ENCODE measurements at places on chromosomes 2 and 18.

- no peak for DNase-seq
Measured at GRCh38 chr2:41958775-41959174, 89.0 kb upstream of the PKDCC start.

- peak; percentile 76 for DNase-seq
Measured at GRCh38 chr18:63322908-63323634, 3.5 kb upstream of the BCL2 start.

DNA sequence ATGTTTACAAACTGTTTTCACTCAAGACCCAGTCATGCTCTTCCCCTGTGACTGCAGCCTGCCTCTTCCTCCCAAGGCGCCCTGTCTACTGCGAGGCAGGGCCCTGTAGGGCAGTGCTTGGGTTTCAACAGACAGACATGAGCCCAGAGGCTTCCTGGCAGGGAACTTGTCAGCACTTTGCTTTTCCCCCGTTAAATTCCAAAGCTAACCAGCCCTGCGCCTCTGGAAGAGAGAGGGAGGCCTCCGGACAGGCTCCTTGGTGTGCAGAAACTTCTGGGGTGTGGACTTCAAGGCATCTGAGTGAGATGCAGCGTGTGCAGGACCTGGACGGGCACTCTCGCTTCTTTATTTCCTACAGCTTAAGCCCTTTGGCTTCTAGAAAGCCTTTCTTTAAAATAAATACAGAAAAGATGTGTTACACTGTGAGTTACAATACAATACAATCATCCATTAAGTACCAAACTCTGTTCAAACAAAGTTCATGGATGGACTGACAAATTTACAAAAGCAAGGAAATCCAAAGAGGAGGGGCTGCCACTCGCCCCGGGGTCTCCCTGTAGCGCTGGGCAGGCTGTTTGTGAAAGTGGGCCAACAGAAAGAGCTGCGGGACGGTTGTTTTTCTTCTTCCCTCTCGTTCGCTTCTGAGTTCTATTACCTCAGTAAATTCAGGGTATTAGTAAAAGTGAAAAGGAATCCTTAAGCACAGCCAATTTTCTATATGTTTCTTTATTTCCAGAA is 8.8 kb upstream of the ZNF516 start:
- DNase-seq = no peak

DNA sequence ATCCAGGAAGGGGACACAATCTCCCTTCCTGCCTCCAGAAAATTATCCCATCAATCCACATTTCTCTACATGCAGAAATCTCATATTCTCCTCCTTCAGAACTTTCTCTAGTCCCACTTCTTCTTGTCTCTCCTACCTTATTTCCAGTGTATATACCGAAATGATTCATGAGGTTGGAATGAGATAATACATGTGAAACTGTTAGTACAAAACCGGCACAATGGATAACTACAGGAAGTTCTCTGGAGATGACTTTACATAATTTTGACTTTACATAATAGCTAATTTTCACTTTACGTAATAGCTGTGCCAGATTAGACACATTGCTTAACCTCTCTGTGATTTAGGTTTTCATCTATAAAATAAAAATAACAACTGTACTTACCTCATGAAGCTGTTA is 801.3 kb downstream of the ERBB4 start:
- DNase-seq = no peak

- DNase-seq = no peak
Measured at GRCh38 chr2:145689277-145689676, 1169.4 kb upstream of the ZEB2 start.

DNA sequence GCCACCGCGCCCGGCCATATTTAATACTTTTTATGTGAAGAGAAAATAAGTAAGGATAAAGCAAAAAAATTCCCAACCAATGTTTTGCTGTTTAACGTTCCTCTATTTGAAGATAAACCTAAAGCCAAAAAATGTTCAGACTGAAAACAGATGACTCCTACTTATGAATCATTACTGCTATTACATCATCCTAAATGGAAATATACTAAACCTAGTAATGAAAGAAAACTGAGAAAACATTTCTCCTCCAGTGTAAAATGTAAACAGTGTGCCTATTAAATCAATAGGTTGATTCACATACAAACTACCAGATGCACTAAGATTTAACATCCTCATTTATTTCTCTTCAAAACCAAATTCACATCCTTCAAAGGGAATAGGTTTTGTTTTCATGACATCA is 43.5 kb downstream of the CWC22 start:
- DNase-seq = no peak

DNA sequence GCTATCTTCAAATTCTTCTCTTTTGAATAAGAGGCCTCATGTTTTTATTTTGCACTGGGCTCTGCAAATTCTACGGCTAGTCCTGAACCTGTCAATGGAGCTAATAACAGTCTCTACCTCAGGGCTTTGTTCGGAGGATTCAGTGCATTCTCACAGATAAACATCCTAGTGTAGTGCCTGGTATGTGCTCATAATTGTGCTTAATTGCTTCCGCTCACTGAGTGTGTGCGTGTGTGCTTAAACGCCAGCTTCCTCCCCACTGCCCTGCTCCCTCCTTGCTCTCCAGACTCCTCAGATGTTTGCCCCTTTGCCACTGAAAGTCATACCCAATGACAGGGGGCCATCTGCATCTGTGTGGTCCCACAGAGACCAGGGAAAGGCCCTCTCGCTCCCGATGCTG is 6.7 kb downstream of the GYPC start:
- no peak for DNase-seq

DNA sequence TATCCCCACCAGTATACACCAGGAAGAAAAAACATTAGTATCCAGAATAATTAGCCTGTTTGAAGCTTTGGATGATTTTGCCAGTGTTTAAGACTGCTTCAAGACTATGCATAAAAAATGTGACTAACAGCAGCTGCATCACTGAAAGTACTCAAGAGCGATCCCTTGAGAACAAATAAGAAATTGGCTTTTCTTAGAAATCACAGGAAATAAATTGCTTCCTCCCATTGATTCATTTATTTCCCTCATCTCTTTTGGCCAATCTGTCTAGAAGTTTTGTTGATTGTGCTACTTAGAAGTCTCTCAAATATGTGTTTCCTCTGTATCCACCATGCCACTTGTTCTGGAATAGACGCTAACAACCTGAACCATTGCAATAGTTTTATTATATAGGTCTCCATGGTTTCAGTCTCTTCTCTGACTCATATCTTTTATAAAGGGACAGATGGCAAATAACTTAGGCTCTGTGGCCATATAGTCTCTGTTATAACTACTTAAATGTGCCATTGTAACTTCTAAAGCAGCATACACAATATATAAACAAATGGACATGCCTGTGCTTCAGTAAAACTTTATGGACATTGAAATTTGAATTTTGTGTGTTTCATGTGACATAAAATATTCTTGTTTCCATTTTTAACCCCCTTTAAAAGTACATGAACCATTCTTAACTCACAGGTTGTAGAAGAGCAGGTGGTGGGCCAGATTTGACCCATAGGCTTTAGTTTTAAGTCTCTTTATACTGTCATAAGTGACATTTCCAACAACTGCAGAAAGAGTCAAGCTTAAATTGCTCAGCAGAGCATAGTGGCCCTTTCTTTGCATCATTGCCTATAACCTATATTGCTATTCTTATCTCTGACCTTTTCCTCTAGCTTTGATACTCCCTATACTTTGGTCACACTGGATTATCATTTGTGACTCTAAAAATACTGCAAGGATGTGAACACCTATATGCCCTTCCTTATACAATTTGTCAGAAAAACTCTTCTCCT is 123.9 kb downstream of the MC4R start:
- no peak for DNase-seq

GRCh38 chr2:241867776-241868420 is 1.6 kb upstream of the RTP5 start:
- no peak for DNase-seq

- DNase-seq = no peak
Measured at GRCh38 chr2:11286749-11287148, 57.7 kb downstream of the ROCK2 start.

Data from bone marrow (tissue), 2 donors.